ENCODE measurements at places on chromosomes 11 and 22.
A peak's percentile ranks its signal among the peaks of the same experiment; 100 is the strongest.

GRCh38 chr11:2386591-2386990 is 9.5 kb downstream of the CD81 start:
- DNase-seq, result no peak

DNA sequence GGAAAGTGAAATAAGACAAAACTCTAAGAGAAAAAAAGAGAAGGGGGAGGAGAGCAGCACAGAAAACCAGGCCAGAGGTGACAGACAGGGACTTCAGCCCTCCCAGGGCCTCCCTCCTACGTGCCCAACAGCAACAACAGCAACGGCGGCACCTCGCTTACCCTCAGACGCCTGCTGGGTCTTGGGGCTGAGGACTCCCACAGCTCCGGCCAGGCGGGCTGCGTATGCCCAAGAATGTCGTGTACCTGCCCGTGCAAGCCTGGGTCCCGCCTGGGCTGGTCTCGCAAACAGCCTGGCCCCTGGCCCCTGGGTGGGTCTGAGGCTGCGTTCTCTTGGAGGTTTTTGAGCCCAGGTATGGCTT is 30.5 kb downstream of the ARAP1 start:
- DNase-seq, result peak; percentile 43

GRCh38 chr11:117851852-117852251 is 24.6 kb downstream of the FXYD6 start:
- DNase-seq, result no peak

- no peak for DNase-seq
Measured at GRCh38 chr22:32987081-32987631, 71.0 kb downstream of the SYN3 start.

- no peak for DNase-seq
Measured at GRCh38 chr11:106694501-106694900, 323.8 kb downstream of the GUCY1A2 start.

- DNase-seq, result no peak
Measured at GRCh38 chr11:57646799-57647303, 2.9 kb downstream of the YPEL4 start.

GRCh38 chr11:80900265-80900664 is 1459.4 kb upstream of the TENM4 start:
- no peak for DNase-seq
